ENCODE measurements at places on chromosomes 5 and 9.

DNA sequence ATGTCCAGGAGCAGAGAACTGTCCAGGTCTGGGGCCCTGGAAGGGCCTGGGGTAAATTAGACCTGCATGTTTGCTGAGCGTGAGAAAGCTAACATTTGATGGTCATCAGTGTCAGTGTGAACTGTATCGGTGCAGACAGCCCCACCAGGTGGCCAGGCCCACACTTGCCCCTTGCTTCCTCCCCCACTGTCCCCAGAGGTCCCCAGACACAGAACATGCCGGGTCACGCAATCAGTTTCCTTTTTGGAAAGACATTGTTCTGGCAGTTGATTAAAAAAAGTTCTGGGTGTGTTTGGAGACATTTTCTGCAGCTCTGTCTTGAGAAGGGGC lies 1.5 kb downstream of the NKD2 start:
- DNase-seq = no peak

DNA sequence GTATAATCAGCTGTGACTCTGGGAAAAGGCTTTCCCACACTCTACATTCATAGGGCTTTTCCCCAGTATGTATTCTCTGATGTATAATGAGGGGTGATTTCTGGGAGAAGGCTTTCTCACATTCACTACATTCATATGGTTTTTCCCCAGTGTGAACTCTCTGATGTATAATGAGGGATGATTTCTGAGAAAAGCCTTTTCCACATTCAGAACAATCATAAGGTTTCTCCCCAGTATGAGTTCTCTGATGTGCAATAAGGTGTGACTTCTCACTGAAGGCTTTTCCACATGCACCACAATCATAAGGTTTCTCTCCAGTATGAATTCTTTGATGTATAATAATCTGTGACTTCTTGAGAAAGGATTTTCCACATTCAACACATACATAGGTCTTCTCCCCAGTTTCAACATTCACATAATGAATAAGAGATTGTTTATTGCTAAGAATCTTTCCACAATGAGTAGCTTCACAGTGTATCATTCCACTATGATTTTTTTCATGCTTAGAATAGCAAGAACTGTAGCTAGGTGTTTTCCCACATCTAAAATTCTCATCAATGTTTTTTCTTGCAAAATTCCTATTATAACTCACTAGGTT lies 26.7 kb upstream of the ZNF300 start:
- peak; percentile 2 for DNase-seq

- no peak for DNase-seq
Observed at GRCh38 chr5:78113689-78114264, 180.7 kb downstream of the AP3B1 start.

DNA sequence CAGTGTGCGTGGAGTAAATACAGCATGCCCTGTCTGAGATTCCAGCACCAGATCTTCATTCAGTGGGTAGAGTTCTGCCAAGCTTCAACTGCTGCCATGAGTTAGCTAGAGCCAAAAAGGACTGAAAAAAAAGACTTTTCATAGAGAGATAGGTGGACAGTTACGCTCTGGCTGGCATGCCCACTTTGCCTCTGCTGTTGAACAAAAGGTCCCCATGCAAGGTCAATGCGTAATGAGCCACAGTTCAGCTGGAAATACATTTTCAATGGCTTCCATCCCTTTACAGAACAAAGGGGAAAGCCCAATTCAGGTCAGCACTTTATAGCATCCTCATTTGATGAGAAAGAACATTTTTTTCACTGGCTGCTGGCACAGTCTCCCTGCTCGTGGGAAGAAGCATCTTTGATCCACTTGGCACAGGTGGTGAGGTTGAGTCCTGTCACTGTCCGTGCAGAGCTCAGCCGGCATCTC lies 86.9 kb upstream of the ERCC6L2 start:
- DNase-seq = no peak

DNA sequence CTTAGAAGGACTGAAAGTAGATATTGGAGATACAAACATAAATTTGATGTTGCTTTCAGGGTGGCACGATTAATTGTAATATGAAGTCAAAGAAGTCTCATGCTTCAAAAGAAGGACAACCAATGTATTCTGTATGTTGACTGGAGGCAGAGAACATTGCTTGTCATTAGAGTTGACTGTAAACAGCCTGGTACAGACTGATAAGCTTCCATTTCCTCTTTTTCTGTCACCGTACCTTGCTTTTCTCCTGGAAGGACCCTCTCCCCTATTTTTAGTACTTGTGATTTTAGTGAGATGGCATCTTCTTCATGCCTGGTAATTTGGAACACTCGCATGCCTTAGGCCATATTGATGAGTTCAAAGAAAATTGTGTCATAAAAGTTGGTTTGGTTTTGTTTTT lies 809.4 kb downstream of the PRELID2 start:
- DNase-seq = no peak
